ENCODE measurements at places on chromosomes 11 and 22. TPM values are rescaled to one million over a fixed set of nuclear protein-coding genes. Genes with fewer than 3 reads are reported as not detected.

LDLRAD3 gene
- 4.3 TPM for total RNA-seq

UBASH3B gene
- 14.4 TPM for total RNA-seq

OR52E5 gene
- total RNA-seq, result not detected

LMO2 gene
- 0.14 TPM for total RNA-seq

RAD9A gene
- total RNA-seq, result 2.4 TPM

RTN4RL2 gene
- 0.09 TPM for total RNA-seq

CDC42EP1 gene
- 7.0 TPM for total RNA-seq

SCN3B gene
- total RNA-seq, result not detected

SBF1 gene
- 79.1 TPM for total RNA-seq

TBX10 gene
- total RNA-seq, result not detected

CSNK2A3 gene
- 1.1 TPM for total RNA-seq

BTG4 gene
- total RNA-seq, result not detected

All from smooth muscle cell of bladder (primary cell).